ENCODE measurements at places on chromosomes 2 and 18.
A peak's percentile ranks its signal among the peaks of the same experiment; 100 is the strongest.

- no peak for DNase-seq
These were observed 105.7 kb downstream of the MSH2 start for GRCh38 chr2:47508641-47509040.

DNA sequence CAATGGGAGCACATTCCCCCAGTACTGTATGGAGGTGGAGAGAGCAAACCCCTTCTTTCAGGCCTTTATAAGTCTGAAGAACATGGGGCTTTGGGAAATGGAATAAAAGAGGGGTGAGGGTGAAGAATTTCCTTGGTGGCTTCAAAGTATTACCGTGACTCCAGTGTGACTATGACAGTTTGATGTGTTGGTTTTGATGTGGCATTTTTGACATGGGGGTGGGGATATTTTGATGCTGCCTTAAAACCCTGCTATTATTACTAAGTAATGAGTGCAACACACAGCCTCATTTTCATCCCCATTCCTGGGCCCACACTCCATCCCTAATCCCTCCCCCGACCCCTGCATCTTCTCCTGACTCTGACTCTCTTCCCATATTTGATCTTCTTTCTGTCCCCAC, 23.6 kb downstream of the QPCT start:
- DNase-seq: peak; percentile 26

DNA sequence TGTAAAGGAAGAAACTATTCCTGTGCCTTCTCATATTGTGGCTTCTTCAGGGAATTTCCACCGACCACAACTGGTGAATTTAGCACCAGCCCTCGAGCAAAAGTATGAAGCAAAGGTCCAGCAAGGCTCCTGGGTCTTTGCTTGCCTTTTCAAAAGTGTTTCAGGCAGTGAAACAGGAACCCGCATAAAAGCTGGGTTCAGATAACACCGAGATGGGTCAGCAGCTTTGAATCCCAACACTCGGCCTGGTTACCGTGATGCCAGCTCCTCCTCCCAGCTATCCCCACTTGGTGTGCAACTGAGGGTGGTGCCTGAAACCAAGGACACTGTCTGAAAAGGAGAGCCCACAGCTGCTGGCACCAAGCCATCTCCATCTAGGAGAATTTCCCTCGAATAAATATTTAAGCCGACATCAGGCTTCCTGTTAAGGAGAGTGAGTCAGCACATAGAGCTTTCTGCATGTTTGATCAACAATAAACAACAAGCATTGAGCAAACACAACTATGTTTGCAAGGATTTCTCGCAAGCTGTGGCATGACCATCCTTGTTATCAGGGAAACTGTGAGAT, 69.5 kb downstream of the ANTXR1 start:
- no peak for DNase-seq

GRCh38 chr18:596288-596881, 403 bp upstream of the CLUL1 start:
- DNase-seq: no peak

DNA sequence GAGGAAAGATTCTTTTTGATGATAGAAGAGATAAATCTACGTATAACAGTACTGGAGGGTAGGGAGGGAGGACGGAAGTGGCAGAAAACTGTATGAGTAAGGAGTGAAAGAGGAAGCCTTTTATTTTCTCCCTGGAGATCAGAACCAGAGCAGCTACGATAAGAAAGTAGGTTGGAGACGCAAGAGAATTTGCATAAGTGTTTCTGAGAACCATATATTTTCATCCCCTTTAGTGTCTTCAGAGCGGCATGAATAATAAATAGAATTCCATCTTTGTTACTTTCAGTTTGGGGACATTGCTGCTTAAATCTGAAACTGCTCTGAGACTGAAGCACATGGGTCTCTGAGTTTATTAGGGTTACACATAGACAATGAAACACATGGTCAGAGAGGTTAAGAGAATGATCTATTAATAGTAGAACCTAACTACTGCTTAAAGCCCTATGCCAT, 230.2 kb upstream of the TNP1 start:
- no peak for DNase-seq

DNA sequence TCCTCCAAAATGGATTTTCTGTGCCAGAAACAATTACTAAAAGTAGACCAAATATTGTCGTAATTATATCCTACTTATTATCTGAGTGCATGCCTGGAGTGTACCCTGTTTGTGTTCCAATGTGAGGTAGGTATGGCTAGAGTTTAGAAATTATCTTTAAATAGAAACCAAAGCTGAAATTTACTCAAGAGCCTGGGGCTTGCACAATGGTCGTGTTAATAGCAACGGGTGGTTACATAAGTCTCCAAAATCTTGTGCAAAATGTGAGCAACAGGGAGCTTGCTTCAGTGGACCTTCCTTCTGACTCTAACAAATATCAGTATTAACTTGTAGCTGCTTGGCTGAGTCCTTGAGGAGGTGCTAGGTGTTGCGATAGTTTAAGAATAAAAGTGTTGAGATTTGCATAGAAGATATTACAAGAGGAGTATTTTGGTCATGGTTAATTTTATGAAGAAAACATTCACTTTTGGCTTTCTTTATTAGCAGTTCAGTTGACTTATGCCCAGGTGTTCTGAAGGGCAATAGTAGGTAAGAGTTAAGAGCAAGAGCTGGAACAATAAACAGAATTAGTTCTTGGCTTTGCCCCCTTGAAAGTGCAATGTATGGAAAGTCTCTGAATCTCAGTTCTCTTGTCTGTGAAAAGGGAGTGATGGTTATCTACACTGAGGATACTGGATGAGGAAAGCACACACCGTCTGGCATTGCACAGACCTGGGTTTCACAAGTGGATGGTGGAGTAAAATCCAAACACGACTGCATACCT, 4.6 kb downstream of the CXCR4 start:
- no peak for DNase-seq

DNA sequence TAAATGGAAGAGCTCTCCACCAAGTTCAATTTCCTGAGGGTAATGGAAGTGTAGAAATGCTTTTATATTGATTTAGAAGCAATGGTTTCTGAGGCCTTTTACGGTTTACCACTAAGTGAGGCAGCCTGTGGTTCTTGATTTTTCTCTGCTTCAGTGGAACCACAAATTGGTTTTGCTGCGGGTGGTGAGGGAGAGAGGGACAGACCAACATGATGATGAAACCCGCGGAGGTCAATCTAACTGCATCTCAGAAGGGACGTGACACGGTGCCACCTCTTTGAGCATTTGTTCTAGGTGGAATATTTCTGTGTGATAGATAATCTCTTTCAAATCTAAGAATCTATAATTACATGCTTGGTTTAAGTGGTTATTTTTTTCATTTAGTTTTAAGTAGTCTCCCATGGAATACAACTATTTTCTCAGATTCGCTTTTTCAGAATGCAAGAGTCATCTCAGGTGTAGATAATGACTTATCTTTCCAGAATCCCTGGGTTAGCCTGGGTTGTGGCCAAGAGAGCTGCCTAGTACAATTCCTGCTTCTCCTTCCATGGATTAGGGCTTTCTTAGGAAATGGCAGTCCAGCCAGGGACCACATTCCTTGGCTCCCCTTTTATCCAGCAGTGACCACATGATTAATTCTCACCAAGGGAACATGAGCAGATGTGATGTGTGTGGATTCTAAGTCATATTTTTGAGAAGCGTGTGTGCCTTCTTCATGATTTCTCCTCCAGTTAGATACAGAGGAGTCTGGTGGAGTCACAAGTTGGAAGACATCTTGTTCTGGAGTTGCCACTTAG, 52.5 kb downstream of the KCNE4 start:
- no peak for DNase-seq

GRCh38 chr2:132522901-132523300, 106.3 kb downstream of the GPR39 start:
- no peak for DNase-seq

DNA sequence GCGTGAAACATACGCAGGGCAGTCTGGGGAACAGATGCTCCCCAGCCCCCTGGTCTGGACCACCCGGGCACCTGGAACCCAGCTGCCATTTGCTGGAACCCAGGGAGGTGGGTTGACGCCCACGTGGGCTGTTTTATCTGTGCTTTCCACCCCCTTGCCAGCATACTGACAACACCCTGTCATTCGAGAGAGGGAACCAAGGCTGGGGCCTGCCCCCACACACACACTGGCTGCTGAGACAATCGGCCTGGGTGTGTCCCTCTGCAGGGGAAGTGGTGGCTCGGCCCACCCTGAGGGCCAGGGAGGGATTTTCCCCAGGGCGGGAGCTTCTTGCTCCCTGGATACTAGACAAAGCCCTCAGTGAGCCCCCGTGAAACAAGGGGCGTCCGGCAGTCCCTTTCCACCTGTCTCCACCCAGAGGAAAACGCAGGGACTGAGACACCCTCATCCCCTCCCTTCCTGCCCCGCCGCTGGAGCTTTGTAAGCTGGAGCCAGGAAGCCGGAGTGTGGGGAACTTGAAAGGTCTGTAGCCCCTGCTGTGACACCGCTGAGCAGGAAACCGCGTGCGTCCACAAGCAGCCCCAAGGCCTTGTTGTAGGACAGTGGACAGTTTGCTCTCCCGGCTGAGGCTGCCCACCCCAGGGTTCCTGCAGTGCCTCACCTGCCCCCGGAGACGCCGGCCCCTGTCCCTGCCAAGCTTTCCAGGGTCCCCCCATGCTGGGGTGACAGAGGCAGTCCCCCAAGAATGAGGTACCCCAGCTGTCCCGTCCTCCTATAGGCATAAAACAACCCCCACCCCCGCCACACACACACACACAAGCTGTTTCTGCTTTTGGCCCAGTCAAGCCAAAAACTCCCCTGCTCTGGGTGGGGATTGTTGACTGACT, 14.1 kb upstream of the KLF11 start:
- peak; percentile 31 for DNase-seq

- DNase-seq: no peak
These were observed 3.3 kb downstream of the ITGA6 start for GRCh38 chr2:172430678-172431077.

- DNase-seq: no peak
These were observed 45.0 kb downstream of the SRD5A2 start for GRCh38 chr2:31535768-31536167.

- no peak for DNase-seq
These were observed 38.9 kb upstream of the FHL2 start for GRCh38 chr2:105437708-105438103.

- no peak for DNase-seq
These were observed 30.2 kb downstream of the GLI2 start for GRCh38 chr2:120765678-120766469.

GRCh38 chr2:95310216-95310615, 13.1 kb downstream of the KCNIP3 start:
- DNase-seq: no peak

DNA sequence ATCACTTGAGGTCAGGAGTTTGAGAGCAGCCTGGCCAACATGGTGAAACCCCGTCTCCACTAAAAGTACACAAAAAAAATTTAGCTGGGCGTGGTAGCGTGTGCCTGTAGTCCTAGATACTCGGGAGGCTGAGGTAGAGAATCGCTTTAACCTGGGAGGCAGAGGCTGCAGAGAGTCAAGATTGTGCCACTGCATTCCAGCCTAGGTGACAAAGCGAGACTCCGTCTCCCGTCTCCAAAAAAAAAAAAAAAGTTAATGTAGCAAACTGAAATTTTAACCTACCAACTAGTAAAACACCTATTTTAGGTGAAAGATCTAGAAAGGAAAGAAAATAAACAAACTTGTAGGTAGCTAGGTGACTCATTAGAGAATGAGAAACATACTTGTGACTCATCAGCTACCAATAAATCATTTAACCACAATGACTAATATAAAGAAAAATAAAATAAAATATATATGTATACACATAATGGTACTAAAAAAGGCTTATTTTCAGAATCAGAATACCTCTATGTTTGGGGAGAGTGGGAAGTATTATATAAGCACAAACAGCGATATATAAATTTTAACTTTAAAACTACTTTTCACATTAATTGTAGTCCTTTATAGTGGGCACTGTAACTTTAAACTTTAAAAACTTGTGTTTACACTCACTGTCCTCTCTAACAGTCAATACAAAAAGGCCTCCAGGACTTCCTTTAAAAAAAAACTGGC, 36.6 kb downstream of the DARS1 start:
- peak; percentile 15 for DNase-seq

GRCh38 chr18:7157760-7158159, 40.2 kb upstream of the LAMA1 start:
- no peak for DNase-seq

- no peak for DNase-seq
These were observed 62.4 kb downstream of the ANKRD62 start for GRCh38 chr18:12155996-12156395.

- DNase-seq: no peak
These were observed 782 bp downstream of the FAM228B start for GRCh38 chr2:24123922-24124580.

DNA sequence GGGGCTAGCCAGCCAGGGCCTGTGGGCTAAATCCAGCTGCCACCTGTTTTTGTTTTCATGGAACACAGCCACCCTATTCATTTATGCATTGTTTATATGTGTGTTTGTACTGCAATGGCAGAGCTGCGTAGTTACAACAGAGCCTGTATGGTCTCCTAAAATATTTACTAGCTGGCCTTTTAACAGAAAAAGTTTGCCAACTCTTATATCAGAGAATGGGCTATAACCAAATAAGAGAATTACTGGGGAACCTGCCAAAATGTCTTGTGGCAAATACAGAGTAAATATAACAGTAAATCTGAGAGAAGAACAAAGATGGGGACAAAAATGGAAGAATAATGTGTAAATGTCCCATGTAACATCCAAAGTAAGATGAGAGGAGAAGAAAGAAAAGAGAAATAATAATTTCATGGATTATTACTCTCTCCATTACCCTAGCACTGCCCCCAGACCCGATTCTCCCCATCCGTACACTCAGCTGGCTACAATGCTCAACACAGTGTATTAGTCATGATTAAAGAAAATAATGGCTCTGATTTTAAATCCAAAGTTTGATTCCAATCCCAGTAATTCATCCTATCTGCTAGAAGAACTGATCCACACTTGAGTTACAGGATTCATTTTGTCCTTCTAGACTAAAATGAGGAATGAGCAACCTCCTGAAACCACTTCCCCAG, 249.3 kb downstream of the LRATD1 start:
- no peak for DNase-seq

DNA sequence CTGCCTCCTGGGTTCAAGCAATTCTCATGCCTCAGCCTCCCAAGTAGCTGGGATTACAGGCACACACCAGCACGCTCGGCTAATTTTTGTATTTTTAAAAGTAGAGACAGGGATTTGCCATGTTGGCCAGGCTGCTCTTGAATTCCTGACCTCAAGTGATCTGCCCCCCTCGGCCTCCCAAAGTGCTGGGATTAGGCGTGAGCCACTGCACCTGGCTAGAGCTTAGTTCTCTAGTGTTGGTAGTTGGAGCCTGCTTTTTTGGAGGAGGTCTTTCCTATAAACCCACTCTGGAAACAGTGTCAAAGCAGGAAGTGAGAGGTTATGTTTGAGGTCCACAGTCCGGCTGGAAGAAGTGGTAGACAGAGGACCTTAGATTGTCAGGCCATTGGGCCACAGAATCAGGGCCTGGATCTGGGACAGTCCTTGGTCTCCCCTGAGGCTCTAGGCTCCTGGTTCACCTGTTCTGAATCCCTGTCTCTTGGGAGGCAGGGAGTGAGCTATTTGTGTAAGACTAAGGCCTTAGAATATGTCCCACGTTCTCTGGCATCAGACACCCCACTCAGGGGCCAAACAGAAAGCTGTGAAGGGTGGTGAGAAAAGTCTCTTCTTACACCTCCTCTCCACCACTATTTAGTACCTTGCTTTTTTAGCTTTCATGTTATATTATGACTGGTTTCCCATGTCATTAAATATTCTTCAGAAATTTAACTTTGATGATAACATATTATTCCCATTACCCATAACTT, 34.5 kb downstream of the PCBP1 start:
- no peak for DNase-seq

- DNase-seq: no peak
These were observed 27.1 kb downstream of the RRM2 start for GRCh38 chr2:10149635-10150034.

- DNase-seq: no peak
These were observed 149.3 kb upstream of the ALPP start for GRCh38 chr2:232228971-232229894.

All from activated CD4-positive, alpha-beta T cell treated with anti-CD3 and anti-CD28 coated beads for 4 hours (primary cell).